ENCODE measurements at places on chromosomes 12 and 14.
A peak's percentile ranks its signal among the peaks of the same experiment; 100 is the strongest.

DNA sequence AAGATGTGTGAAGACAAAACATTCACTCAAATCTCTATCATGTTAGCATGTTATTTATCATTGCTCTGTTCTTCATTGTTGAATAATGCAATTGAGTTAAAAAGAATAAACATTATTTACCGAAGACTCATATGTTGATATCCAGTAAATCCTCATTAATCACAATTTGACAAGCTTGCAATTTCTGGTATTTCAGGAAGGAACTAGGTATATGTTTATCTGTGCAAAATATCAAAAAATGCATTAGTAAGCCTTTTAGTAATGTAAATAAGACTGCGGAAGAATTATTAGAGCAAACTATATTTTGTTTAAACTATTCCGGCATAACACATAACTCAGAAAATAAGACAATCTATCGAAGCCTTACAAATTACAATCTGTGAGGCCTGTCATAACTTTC lies 222.7 kb upstream of the NOVA1 start:
- no peak for DNase-seq

DNA sequence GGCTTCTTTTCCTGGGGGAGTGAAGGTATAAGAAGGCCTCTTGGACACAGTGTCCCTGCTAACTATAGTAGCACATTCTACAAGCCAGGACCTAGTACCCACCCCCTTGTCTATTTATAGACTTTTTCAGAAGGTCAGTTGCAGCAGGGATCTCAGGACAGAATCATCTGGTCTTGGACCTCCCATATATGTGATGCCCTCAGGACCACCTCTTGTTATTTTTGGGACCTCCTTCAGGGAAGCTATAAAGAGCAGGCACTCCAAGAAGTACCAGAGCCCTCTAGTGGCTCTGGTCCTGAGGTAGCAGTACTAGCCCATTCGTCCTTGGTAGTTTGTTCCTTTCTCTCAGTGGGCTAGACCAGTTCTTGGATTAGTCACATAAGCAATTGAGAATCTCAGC lies 4.3 kb downstream of the COQ10A start:
- no peak for DNase-seq

- no peak for DNase-seq
Measured at GRCh38 chr14:24176599-24176998, 4.7 kb downstream of the REC8 start.

GRCh38 chr12:4881266-4882064 lies 28.2 kb upstream of the KCNA1 start:
- no peak for DNase-seq

- peak; percentile 1 for DNase-seq
Measured at GRCh38 chr12:126772171-126772864, 1494.7 kb upstream of the TMEM132C start.

DNA sequence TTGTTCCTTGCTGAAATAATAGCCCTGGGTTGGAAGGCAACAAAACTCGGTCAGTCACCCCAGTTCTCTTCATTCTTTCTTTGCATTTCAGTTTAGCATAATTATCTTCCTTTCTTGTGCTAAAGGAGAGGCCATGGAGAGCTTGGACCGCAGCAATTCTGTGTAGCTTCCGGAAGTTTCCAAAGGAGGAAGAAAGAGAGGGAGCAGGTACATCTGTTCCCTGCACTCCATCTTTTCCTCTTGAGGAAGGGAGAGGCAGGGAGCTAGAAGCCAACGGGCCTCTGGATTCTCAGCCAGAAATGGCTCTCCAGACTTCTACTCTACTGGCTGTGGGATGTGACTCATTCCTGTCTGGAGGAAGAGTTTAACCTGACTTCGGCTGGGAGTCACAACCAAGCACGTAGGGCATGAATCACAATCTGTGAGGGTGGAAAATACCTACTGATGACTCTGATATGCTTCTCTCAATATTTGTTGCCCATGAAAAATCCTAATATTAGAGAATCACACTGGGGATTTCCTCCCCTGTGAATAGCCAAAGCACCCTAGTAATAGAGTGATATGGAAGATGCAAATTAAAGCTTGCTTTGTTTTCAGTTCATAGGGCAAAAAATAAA lies 17.0 kb downstream of the ANO6 start:
- no peak for DNase-seq

GRCh38 chr12:50083301-50083700 lies 1.8 kb upstream of the SMARCD1 start:
- DNase-seq: no peak

GRCh38 chr12:76529226-76529918 lies 30.2 kb downstream of the OSBPL8 start:
- DNase-seq: no peak

DNA sequence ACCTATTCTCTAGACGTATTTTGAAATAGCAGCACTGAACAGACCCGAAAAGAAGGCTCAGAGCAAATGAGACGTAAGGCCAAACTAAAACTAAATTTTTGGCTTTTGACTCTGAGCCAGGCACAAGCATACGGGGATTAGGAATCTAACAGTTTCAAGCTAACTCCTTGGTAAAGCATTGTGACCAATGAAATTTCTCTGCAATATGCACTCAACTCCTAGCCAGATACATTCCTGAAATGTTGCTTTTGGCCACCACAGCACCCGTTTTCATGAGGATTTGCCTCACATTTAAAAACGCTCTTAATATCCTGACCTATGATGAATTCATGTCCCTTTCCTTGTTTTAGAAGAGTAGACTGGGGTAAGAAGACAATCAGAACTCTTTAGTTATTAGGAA lies 53.1 kb upstream of the NPFF start:
- DNase-seq: no peak

- DNase-seq: no peak
Measured at GRCh38 chr14:92866901-92867865, 55.8 kb upstream of the CHGA start.

DNA sequence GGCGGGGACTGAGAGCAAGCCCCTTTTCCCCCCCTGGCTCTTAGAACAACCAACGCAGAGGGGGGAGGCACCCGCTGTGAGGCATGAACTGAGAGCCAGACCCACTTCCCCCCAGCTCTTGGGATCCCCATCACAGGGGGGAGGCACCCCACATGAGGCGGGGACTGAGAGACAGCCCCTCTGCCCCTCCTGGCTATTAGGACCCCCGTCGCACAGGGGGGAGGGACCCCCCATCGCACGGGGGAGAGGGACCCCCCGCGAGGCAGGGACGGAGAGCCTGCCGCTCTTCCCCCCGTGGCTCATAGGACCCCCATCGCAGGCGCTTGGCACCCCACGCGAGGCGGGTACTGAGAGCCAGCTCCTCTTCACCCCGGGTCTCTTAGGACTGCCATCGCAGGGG lies 195.8 kb upstream of the PZP start:
- no peak for DNase-seq

DNA sequence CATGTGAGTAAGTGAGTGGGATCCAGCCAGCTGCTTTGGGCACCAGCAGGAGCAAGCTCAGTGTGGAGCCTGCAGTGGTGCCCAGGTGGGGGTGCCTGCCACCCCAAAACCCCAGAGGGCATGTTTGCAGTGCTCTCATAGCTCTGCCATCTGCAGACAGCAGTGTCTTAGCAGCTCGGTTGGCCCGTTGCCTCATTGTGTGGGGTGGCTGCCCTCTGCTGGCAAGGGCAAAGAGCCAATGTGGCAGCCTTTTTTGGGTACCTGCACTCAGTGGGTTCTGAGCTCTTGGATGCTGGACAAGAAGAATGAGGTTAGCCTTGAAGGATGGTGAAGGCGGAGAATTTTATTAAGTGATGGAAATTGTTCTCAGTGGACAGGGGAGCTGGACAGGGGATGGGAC lies 52.3 kb downstream of the NEUROD4 start:
- DNase-seq: peak; percentile 55

- no peak for DNase-seq
Measured at GRCh38 chr12:120652656-120653435, 12.4 kb downstream of the CABP1 start.

GRCh38 chr14:25757364-25757763 lies 707.4 kb upstream of the STXBP6 start:
- DNase-seq: no peak

DNA sequence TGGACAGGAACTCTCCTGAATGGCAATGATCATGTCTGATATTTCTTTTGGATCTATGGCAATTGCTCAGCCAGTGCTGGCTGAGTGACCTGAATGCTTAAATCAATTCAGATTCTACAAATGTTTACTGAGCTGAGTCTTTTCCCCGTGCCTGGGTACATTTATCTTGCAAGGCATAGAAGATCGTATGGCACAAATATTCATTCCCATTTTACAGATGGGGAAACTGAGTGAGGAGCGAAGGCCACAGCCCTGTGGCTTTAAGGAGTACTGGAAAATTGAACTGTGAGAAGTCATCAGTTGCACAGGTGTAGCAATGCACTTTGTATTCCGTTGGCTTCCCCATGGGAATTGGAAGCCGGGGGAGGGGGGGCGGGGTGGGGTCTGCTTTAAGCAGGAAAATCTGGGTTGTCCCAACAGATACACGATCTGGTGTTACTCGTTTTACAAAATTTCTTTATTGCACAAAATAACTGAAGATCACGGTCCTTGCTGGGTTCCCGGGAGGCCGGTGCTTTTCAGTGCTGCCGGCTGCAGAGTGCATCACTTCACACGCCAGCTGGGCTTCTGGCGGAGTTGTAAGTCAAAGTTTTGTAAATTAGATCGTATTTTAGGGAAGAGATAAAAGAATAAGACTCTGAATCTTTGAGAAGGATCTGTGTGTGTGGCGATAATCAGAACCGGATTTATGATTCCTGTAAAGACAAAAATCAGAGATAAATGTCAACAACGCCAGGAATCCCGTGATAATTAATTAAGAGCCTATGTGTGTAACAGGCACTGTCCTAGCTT lies 75.0 kb upstream of the MAP1LC3B2 start:
- DNase-seq: no peak

DNA sequence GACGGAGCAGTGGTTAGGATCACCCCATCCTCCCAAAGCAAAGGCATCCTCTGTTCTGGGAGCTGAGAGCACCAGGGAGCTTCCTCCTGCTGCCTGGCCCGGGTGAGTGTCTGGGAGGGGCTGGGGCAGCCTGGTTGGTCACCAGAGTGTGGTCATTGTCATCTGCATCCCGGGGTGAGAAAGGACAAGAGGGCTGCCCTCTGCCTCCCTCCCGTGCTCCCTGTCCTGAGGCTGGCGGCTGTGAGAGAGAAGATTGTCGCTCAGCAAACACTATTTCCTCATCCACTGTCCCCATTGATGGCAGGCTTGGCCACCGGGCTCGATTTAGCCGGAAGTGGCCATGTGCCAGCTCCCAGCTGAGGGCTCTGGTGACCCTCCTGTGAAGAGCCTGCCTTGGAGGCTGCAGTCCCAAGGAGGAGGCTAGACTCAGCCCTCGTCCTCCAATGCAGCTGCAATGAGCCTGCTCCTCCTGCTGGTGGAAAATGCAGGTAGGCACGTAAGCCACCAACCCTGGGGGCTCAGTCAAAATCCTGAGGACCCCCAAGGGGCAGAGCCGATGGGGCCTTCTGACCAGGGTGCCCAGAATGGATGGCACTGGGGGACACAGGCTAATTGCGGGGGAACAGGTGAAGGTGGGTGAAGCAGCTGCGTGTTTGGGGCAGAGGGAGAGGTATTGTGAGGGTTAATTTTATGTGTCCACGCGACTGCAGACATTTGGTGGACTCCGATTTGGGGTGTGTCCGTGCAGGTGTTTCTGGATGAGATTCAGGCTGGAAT lies 155.7 kb downstream of the KIF26A start:
- no peak for DNase-seq

Data from activated CD4-positive, CD25-positive, alpha-beta regulatory T cell (primary cell).